Stimulated activated CD4-positive, alpha-beta T cell treated with anti-CD3 and anti-CD28 coated beads, Interleukin-2, amount 100 ng/mL, for 4 hours (primary cell): ENCODE measurements at places on chromosomes 1 and 21.

DNA sequence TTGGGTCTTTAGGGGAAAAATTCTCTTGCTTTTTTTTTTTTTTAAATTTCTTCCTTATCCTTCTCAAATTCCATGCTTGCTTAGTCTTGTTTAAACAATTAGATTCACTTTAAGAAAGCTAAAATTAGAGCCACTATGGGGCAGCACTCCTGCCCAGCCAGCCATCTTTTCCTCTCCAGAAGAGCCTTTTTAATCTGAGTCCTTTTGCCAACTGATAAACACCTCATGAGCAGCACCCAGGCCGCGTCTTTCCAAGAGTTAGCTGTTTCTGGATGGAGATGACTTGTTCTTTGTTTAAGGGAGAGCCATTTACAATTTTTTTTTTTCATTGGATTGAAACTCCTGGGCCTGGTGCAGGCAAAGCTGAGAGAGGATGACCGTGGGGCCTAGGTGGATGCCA, 53.3 kb upstream of the TSPAN2 start:
- DNase-seq, result no peak

DNA sequence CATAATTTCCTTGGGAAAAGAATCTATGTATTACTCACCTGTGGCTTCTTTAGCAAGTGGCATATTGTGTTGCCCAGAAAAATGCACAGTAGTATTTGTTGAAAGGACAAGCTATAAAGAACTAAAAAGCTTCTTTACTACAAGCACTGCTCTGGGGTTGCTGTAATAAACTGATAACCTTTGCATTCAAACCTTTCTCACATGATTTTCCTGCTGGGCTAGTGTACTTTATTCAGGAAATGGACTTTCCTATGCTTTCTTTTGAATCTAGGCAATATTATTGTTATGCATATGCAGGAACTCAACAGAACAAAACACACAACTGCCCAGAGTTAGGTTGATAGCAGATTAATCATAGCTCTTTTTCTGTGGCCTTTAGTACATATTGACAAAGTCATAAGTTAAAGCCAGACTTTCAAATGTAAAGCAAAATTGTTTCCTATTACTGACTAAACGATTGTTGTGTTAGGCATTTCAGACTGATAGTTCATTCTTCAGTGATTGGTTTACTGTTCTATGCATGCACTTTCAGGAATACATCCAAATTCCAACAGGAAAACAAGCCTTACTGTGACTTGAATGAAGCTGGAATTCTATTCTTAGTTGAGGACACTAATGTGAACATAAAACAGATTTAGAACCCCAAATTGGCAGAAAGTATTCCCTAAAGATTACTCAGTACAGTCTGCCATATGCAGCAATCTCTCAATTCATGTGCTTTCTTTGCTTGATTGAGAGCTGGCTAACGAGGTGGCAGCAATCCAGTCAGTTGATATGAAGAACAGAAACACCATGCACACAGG, 564.3 kb upstream of the NEGR1 start:
- no peak for DNase-seq

GRCh38 chr1:220338759-220339158, 66.5 kb upstream of the RAB3GAP2 start:
- DNase-seq, result no peak

DNA sequence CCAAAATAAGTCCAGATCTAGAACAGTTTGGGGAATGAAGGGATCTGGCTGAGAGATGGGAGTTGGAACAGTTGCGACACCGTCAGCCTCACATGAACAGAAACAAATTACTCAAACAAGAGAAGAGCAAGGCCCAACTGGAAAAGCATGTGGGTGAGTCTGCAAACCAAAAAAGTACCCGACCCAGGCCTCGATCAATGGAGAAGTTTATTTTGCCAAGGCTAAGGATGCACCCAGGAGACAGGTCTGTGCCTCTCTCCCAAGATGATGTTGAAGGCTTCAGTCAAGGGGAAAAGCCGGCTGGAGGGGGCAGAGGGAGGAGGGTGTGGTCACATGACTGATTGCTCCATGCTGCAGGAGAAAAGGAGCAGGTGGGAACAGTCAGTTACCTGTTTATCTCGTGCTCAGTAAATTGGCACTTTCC, 42.3 kb downstream of the KRTAP10-1 start:
- no peak for DNase-seq

DNA sequence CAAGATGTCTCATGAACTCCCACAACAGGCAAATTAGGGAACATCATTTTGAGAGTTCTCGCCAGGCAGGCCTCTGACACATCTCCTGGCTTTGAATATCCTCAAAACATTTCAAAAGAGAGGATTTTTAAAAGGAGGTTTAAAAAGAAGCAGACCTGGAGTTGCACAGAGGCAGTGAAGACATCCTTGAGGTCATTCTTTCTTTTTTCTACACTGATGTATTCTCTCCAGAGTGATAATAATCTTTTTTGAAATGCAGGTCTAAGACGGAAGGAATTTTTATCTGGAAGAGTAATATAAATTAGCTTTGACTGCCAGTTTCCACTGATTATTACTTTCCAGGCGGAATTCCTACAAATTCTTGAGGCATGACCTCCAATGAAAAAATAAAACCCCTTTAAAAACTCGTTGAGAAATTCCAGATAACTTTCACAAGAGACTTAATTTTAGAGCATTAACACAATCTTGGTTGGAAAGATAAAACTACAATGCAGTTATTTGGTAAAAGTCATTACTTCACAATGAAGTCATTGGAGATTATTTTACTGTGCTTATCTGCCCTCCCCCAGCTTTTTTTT, 125.0 kb downstream of the LYPLAL1 start:
- DNase-seq, result no peak

- no peak for DNase-seq
These were observed 21.9 kb downstream of the TLCD4 start for GRCh38 chr1:95139039-95139438.

DNA sequence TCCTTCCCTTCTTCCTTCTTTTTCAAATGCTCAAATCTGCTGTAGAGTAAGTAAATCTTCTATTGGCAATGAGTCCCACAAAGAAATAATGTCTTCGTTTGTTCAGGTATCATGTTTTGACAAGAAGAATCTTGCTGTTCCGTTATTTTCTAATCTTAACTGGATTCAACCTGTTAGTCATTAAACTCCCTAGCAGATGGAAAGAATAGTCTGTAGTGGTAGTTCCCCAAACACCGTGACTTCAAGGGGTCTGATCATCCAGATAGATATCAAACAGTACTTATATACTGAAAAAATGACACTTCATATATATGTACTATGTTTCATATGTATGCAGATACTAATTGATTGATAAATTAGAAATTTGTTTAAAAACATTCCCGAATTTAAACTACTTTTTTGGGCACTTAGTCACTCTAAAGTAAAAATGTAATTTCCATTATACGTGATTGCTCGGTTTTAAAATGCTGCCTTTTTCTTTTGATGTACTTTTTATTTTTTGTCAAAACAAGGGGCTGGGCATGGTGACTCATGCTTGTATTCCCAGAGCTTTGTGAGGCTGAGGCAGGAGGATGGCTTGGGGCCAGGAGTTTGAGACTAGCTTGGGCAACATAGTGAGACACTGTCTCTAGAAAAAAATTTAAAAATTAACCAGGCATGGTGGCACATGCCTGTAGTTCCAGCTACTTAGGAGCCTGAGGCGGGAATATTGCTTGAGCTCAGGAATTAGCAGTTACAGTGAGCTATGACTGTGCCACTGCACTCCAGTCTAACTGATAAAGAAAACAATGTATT, 335.7 kb upstream of the SNX7 start:
- DNase-seq, result no peak

DNA sequence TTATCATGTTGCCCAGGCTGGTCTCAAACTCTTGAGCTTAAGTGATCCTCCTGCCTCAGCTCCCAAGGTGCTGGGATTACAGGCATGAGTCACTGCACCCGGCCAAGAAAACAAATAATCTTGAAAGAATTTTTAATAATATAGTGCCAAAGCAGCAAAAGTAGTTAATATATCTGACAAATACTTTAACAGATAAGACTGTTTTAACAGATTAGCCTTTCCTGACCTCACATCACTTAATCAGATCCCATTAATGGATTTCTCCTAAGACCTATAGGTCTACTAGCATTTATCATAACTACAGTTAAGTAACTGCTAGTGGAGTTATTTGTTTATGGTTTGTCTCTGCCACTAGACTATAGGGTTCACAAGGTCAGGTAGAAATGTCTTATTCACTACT, 61.1 kb upstream of the HP1BP3 start:
- no peak for DNase-seq

DNA sequence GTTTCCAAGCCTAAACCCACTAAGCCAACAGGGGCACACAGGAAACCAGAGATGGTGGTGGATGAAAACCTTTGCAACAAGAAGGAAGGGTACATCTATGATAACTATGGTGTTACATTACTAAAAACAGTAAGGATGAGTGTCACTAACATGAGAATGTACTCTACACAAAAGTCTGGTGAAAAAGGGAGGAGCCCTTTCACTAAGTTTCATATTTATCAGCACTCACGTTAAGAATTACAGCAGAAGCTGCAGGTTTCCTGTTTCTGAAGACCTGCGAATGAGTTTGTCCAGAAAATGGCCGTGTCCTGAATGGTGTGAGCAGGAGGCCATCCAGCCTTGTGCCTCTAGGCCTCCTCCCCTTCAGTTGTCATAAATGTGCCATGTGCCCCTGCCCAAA, 17.8 kb downstream of the ABCG1 start:
- DNase-seq, result no peak
